ENCODE measurements at places on chromosomes 1 and 21. TPM values are rescaled to one million over a fixed set of nuclear protein-coding genes. Genes with fewer than 3 reads are reported as not detected.

PGLYRP4 gene
- not detected for total RNA-seq

DNA sequence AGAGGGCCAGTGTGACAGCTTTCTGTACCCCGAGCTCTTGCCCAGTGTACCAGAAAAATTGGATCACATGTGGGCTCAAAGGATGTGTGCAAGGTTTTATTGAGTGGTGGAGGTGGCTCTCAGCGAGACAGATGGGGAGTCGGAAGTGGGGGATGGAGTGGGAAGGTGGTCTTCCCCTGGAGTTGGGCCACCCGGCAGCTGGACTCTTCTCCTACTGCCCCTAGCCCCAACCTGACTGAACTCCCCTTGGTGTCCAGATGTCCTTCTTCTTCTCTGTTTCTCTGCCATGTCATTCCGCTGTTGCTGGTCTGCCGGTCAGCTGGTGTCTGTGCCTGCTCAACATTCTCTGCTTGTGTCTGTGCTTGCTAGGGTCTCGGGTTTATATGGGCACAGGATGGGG, 217.9 kb downstream of the RRAGC start:
- no peak for DNase-seq

IGSF21 gene
- total RNA-seq, result not detected

- DNase-seq, result no peak
Measured at GRCh38 chr1:30789388-30790255, 32.0 kb upstream of the LAPTM5 start.

- no peak for DNase-seq
Measured at GRCh38 chr1:44584167-44584566, 90.1 kb downstream of the TMEM53 start.

GRCh38 chr1:220386494-220387195, 114.4 kb upstream of the RAB3GAP2 start:
- no peak for DNase-seq

C21orf58 gene
- total RNA-seq, result 17.0 TPM

OR4F16 gene
- total RNA-seq, result not detected

CFAP107 gene
- total RNA-seq, result not detected

SPRR1A gene
- not detected for total RNA-seq

DNA sequence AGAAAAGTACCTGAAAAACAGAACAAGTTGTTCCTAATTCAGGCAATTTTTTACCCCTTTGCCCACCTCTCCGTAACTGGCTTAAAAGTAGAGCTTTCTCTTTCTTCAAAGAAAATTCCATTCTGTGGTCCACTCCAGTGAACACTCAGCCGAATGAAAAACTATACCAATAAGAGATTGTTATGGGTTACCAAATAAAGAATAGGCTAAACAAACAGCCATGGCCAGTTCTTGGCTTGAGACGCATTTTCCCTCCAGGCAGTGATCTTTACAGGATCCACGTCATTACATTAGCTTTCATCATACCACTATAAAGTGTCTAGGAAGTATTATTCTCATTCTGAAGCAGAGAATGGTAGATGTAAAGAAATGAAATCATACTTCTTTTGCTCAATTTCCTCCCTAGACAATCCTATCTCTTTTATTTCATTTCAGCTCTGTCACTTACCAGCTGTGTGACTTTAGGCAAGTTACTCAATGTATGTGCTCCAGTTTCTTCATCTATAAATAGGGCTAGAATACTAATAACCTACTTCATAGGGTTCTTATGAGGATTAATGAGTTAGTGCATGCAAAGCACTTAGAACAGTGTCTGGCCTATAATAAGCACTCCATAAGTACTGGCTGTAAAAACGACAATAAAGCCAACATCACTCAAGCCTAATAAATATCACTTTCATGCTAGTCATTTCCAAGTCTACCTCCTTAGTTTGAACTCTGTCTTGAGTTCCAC, 26.5 kb upstream of the TRIM45 start:
- DNase-seq, result no peak

DNA sequence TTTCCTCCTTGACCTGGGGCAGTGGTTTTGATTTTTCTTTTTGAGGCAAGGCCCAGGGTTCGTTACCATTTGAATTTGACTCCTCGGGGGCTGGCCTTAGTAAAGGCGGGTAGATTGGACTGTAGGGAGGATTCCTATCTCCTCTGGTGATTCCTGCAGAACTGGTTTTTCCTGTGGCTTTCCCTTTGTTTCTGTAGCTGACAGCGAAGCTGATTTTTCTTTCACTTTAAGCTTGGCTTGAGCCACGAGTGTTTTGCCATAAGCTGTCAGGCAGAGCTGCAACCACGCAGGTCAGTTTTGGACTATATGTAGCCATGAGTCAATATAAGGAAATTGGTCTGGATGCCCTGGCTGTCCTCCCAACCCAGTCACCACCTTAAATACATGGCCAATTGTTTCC, 28.7 kb upstream of the KCNJ15 start:
- no peak for DNase-seq

DNA sequence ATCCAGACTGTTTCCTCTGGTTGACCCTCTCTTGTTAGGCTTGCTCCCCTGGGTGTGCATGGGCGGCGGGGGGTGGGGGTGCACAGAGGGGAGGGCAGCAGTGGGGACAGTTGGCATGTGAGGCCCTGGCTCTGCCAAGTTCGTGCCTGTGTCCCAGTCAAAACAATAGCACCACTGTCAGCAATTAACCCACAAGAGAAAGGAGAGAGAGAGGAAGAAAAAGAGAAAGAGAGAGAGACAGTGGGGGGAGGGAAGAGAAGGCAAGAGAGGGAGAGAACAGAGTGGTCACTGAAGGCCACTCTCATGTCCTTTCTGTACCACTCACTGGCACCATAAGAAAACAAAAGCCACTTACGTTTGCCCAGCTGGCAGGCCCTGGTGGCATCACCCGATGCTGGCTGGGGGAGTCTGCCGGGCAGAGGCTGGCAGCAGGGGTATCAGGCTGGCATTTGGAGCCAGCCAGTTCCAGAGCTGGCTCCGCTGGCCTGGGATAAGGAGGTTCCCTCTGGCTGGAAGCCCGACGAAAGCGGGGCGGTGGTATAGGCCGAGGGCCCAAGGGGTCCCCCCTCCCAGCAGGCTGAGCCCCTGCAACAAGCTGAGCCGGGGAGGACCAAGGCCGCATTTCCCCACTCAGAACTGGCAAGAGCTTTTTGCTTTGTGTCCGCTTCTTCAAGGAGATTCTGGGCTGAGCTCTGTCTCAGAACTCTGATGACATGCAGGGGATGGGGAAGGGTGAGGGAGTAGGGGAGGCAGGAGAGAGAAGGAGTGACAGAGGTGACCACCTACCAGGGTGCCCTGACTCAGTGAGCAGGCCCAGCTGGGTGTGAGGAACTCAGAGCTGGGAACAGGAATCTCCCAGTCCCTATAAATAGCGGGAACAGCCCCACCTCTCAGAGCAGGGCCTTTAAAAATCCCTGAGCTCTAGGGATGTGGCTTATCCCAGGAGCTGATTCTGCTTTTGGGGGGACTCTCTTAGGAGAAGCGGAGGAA, 27.9 kb downstream of the PIK3C2B start:
- no peak for DNase-seq

- DNase-seq, result no peak
Measured at GRCh38 chr1:47424336-47424982, 8.4 kb downstream of the FOXE3 start.

MTARC2 gene
- total RNA-seq, result not detected

- DNase-seq, result no peak
Measured at GRCh38 chr1:96565546-96565945, 156.0 kb upstream of the PTBP2 start.

- no peak for DNase-seq
Measured at GRCh38 chr1:51623450-51623849, 6.6 kb downstream of the OSBPL9 start.

GRCh38 chr1:23210963-23211362, 6.3 kb downstream of the HTR1D start:
- no peak for DNase-seq

- no peak for DNase-seq
Measured at GRCh38 chr1:54609301-54609921, 13.9 kb downstream of the FAM151A start.

RTCA gene
- total RNA-seq, result 49.4 TPM

DNA sequence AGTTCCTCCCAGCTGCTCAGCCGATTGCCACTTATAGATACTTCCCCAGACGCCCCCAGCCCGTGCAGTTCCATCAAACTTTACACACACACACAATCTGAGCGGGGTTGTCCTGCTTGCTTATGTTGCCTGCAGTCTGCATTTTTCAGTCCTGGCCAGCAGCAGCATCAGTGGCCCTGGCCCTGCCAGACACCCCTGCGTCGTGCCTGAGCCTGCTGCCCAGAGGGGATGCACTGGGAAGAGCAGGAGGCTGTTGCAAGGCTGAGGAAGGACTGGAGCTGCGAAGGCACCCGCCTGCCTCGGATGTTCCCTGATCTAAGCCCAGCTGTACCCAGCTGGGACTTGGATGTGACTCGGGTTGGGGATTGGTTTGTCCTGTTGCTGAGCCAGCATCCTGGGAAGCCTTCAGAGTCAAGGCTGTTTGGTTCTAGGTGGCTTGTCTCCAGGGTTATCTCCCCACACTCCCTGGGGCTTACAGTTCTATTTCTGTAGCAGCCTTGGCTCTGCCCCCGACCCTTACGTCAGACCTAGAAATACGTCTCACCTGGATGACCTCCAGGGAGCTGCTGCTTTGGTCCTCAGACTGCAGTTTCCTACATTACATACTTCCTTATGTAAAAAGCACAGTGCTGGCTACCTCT, 42.3 kb downstream of the MAN1C1 start:
- DNase-seq, result no peak

DNA sequence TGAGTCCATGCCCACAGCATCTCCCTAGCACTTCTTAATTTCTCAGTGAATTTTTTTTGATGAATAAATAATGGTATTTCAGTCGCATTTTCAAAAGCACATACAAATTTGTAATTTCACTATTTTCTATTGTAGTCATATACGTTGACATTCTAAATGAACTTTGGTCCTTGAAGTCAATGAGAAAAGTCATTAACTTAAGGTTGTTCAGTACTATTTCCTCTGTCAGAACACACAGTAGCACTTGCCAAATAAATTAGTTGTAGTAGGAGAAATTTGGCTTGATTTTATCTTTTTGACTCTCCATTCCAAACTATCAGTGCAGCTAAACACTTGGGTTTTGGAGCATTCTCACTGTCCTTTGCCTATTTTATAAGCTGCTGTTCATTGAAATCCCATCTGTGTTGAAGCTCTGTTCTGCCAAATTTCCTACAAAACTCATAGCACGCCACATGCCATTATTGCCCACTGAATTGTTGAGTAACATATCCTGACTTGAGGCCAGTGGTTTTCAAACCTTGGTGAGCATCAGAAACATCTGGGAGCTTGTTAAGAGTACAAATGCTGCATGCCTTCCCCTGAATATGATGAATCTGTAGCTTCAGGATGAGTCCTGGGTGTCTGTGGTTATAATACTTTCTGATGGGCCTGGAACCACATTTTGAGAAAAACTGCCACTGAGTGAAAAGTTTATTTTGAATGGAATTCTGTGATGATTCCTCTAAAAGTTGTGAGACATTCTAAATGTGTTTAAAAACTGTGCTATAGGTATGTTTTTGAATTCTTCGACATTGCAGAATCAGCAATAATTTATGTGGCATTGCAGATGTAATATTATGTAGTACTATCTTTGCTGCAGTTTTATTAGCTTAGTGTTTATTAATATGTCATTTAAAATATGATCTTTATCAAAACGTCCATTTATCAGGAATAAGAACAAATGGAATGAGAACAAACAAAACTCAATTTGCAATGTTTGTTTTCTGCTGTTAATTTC, 78.9 kb downstream of the DNM3 start:
- no peak for DNase-seq

DNA sequence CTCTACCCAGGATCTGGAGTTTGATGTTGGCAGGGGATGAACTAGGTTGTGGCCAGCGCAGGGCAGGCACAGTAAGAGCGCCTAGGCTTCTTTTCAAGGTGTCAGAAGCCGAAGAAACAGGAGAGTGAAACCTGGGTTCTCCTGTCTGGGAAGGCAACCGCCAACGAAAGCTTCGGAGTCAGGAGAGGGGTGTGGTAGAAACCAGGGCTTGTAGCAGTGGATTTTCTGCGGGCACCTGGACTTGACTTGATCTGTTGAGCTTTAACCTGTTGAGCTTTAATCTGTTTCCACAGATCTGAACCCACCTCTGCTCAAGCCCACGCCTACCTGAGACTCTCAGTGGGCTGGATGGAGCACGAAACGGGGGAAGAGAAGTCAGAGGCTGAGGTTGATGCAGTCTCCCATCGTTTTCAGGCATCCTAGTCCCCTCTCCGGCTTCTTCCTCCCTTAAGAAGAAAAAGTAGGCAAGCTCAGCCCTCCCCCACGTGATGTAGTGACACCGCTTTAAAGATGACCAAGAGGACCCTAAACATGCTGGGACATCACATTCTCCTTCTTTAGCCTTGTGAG, 9.3 kb downstream of the HLX start:
- no peak for DNase-seq

Measured in activated naive CD8-positive, alpha-beta T cell treated with anti-CD3 and anti-CD28 coated beads for 36 hours (primary cell).